ENCODE measurements at places on chromosomes 4 and X.

GRCh38 chr4:8641256-8641655 lies 48.7 kb downstream of the CPZ start:
- no peak for DNase-seq

GRCh38 chr4:123399627-123400358 lies 3.2 kb downstream of the SPRY1 start:
- DNase-seq, result no peak

GRCh38 chr4:151045907-151046306 lies 30.8 kb upstream of the LRBA start:
- DNase-seq, result no peak

DNA sequence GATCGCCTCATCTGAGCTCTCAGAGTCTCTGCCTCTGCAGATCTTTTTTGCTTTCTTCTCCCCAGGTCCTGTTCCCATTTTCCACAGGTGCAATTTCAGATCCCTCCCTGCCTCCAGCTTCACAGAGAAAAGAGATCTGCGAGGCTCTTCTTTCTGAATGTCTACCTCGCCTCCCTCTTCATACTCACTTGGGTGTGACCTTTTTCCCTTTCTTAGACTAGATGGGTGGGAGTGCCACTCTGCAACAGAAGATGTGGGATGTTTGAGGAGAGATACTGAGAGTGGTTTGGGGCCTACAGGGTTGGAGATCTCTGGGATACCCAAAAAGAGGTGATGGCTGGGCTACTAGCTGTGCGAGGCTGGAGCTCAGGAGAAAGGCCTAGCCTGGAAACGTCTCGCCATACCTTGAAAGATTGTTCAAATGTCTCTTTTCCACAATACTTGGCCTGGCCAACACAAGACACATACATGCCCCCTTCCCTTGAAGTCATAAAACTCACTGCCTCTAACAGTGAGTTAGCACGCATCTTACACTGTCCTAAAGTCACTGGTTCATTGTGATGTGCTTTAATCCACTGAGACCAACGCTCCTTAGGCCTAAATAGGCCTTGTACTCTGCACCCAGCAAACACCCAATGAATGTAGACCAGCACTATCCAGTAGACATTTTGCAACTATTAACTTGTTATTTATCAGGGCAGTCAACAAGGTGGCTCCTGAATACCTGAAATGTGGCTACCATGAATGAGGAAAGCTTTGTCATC lies 33.6 kb downstream of the IRF2 start:
- DNase-seq, result no peak

DNA sequence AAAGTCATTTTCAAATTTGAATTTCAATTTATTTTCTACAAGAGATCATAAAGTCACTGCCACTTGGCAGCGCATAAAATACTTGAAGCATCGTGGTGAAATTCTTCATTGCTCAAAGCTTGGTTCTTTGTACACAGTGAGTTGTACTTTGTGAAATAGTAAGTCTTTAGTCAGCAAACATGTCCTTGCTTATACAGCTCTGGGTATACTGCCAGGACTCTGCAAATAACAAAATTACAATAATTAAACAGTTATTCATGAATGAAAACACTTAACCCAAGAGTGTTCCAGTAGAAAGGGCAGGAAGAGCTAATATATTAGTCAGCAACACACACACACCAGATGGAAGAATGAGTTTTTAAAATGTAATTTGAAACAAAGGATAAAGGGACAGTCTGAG lies 1300.9 kb upstream of the DIAPH2 start:
- DNase-seq, result no peak

DNA sequence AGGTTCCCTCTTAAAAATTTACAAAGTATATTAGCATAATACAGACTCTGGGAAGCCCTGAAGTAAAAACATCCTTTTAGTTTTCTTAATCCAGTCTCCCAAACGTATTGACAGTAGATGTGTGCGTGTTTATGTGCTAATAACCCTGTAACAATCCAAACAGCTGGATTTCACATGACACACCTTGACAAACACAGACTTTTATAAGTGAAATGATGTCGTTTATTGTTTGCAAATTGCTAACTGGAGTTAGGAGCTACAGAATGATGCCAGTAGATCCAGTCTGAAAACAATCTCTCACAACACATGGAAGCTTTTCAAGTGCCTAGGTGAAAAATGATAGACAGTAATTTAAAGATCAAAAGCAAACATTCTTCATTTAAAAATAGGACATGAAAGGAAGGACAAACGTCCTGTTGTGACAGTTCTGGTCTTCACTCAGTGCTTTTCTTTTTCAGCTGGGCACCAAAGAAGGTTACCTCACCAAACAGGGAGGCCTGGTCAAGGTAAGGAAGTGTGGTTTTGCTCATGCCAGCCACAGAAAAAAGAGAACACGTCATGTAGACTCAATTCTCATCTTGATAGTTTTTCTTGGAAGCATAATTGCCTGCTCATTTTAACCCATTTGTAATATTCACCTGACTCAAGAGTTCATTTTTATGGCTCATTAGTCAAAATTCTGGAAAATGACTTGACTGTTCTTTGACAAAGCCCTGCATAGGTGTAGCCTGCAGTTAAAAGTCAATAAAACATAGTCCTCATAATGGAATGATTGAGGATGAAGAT lies 32.9 kb downstream of the LAMTOR3 start:
- DNase-seq, result no peak

- no peak for DNase-seq
Measured at GRCh38 chrX:41118156-41118555, 32.9 kb downstream of the USP9X start.

Data from posterior cingulate gyrus (tissue), 11 donors.